ENCODE measurements at places on chromosomes 12 and 14.

DNA sequence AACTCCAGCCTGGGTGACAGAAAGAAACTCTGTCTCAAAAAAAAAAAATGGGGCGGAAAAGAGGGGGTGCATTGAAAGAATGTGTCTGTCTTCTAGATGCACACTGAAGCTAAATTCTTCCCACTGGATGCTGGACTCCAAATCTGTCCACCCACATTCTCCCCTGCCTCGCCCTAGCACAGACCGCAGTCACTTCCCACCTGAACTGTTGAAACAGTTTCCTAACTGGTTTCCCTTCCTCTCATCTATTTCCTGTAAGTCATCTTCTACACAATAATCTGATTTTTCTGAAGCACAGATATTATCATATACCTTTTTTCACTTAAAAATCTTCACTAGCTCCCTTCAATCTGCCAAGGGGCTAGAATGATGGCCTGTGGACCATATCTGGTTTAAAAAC lies 1.5 kb upstream of the HCAR1 start:
- DNase-seq = no peak

GRCh38 chr12:44555454-44555853 lies 320.7 kb downstream of the NELL2 start:
- no peak for DNase-seq

DNA sequence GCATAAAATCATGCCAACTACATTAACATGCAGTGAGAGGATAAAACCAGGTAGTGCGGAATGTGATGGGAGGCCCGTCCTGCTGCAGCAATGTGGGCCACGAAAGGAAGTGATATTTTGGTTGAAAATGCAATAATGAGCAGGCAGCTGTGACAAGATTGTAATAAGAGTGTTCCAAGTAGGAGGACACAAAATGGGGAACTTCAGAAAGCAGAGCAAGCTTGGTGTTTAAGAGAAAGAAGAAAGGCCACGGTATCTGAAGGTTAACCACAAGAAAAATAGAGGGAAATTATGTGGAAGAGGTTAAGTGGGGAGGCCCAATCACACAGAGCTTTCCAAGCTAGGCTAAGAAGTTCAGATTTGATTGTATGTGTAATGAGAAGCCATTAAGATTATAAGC lies 34.3 kb downstream of the OVCH1 start:
- no peak for DNase-seq

GRCh38 chr14:94750371-94750770 lies 19.5 kb downstream of the GSC start:
- DNase-seq = no peak

GRCh38 chr14:36055681-36056225 lies 120.8 kb downstream of the PTCSC3 start:
- DNase-seq = no peak

GRCh38 chr14:30296931-30297405 lies 262.0 kb upstream of the G2E3 start:
- no peak for DNase-seq

- no peak for DNase-seq
These were observed 15.2 kb downstream of the MED6 start for GRCh38 chr14:70585231-70585630.

- no peak for DNase-seq
These were observed 20.8 kb upstream of the AMN start for GRCh38 chr14:102901633-102902032.

DNA sequence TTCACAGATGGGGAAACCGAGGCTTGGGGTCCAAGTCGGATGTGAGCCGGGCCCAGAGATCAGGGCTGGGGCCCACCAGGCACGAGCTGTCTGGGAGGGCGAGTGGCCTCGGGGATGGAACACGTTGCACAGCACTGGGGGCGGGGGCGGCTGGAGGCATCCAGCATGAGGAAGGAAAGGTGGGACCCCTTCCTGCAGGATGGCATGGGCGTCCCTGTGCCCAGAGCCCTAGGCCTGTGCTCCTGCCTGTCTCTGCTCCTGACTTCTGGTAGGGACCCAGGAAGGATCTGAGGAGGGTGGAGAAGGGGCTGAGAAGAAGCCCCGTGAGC lies 183.4 kb downstream of the KIF26A start:
- DNase-seq = no peak

DNA sequence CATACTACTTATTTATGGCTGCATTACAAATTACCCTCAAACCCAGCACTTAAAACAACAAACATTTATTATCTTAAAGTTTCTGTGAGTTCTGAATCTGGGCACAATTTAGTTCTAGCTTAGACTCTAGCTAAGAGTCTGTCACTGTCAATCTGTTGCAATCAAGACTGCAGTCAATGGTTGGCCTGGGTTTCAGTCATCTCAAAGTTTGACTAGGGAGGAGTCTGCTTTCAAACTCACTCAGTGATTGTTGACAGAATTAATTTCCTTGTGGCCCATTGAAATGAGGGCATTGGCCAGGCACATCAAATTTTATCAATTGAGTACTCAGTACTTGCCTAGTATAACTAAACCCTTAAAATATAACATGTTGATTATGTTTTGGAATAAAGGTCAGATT lies 51.6 kb downstream of the ARID2 start:
- no peak for DNase-seq

DNA sequence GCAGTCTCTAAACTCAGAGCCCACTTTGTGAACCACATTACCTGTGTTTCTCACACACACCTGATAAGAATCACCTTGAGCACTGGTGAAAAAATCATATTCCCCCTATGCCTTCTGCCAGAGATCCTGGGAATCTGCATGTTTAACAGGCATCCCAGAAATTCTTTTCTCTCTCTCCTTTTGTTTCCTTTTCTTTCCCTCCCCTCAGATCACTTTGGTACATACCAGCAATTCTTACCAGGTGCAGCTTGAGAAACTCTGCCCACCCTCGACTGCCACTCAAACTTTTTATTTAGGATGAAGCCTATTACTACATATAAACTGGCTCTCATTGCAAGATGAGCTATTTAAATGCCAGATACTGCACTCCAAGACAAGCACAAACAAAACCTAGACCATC lies 36.0 kb downstream of the HECTD4 start:
- no peak for DNase-seq

DNA sequence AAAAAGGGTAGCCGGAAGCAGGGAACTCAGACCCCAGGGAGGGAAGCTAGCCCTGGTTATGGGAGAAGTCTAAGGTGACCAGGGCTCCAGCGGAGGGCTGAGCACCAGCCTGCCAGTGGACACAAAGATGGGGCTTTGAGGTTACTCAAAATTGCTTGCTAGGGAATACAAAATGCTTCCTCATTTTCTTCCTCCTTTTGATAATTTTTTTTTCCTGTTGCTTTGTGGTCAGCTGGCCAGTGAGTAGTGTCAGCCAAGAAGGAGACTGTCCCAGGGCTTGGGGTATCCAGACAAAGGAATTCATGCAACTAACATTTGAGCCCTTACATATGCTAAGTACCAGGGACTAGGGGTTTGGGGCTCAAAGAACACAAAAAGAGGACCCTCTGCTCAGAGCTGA lies 206.2 kb downstream of the PPM1H start:
- no peak for DNase-seq

DNA sequence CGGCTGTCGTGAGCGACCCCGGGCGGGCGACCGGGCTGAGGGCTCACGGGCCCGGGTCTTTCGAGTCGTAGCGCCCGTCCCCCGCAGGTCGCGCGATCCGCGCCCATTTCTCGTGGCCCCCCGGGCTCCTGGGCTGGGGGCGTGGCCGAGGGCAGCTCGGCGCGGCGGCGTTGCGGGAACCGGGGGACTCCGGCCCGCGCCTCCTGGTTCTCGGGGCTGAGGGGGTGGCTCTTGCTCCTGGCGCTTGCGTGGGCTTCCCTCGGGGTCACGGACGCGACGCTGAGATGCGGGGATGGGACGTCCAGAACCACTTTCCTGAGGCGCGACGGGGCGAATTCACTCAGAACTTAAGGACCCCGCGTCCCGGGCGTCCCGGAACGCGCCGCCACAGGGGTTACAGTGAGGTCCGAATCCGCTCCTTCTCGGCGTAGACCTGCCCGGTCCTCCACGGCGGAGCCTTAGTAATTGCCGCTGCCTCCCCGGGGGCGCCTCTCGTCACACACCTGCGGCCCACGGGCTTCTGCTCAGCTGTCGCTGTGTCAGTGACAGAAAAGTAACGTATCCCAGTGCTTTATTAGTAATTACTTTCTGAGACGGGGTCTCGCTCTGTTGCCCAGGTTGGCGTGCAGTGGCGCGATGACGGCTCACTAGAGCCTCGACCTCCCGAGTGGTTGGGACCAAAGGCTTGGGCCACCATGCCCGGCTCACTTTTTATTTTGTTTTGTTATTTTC lies 606 bp downstream of the EP400 start:
- no peak for DNase-seq

DNA sequence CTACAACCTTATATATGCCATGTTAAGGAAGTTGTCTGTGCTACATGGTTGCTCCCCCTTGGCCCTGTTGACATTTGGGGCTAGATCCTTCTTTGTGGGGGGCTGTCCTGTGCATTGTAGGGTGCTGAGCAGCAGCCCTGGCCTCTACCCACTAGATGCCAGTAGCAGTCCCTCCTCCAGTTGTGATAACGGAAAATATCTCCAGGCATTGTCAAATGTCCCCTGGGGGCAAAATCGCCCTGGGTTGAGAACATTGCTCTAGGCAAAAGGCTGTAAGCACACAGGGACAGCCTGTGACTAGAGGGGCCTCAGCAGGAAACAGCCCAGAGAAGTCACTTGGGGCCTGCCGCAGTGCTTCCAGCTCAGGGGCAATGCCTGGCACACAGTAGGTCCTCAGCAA lies 1100.3 kb downstream of the BCL11B start:
- DNase-seq = no peak
